ENCODE measurements at places on chromosomes 12 and 14.

DNA sequence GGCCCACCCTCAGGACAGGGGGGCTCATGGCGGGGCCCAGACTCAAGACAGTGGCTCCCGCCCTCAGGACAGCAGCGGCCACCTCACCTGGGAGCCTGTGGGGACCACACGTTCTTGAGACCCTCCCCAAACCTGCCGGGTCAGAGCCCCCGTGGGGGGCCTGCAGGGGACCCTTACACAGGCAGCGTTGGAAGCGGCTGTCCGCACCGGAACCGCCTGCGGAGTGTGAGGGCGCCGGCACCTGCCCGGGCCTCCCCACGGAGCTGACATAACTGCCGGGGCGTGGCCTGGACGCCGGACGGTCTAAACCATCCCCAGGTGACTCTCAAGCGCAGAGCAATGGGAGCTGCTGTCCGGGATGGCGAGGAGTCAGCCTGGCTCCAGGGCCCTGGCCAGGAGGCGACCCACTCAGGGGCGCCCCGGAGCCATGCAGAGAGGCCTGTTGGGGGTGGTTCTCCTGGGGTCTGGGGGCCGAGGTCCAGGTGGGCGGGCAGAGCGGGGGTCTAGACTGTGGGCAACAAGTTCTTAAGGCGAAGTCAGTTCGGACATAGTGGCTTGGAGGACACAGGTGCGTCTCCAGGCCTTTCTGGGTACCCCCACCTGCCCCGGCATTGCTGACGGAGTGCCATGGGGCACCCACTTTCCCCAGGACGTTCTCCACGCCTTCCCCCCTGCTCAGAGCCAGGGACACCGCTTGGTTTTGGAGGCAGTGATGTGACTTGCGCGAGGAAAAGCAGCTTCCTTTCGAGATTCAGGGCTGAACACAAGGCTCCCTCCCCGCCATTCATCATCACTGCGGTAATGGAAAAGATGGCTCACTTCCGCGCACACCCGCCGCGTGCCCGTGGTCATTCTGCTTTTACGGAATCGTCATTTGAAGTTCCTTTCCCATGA lies 23.2 kb downstream of the GALNT9 start:
- no peak for DNase-seq

- no peak for DNase-seq
Observed at GRCh38 chr12:110901401-110901800, 19.0 kb downstream of the MYL2 start.

DNA sequence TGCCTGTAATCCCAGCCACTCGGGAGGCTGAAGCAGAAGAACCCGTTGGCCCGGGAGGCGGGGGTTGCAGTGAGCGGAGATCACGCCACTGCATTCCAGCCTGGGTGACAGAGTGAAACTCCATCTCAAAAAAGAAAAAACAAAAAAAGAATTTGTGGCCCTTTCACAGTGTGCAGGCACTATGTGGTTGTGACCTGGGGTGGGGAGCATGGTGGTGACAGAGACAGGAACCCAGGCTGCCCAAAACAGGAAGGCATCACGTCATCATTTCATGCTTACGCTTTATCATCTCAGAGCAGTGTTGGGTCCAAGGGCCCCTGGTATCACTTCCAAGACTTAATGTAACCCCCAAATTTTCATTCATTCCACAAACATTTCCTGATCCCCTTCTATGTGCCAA lies 175.7 kb upstream of the GSC start:
- DNase-seq, result no peak

DNA sequence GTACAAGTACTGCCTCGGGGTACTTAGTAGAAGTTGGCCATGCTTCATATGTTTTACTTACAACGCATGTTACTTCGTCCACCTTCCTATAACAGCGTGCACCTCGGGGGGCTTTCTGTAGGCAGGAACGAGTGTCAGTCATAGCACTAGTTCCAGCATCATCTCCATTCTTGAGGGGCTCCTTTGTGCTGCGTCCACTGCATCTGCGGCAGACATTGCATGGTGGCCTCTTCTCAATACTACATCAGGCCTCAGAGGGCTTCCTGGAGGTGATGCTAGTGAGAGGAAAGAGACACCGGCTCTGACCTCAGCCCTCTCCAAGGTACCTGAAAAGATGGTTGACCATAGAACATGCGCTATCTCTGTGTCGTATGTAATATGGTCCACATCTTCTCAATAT lies 121.2 kb upstream of the RTL1 start:
- no peak for DNase-seq

GRCh38 chr12:30990316-30990715 lies 63.8 kb downstream of the TSPAN11 start:
- DNase-seq, result peak; percentile 82

GRCh38 chr12:66571361-66571915 lies 107.4 kb downstream of the GRIP1 start:
- no peak for DNase-seq

DNA sequence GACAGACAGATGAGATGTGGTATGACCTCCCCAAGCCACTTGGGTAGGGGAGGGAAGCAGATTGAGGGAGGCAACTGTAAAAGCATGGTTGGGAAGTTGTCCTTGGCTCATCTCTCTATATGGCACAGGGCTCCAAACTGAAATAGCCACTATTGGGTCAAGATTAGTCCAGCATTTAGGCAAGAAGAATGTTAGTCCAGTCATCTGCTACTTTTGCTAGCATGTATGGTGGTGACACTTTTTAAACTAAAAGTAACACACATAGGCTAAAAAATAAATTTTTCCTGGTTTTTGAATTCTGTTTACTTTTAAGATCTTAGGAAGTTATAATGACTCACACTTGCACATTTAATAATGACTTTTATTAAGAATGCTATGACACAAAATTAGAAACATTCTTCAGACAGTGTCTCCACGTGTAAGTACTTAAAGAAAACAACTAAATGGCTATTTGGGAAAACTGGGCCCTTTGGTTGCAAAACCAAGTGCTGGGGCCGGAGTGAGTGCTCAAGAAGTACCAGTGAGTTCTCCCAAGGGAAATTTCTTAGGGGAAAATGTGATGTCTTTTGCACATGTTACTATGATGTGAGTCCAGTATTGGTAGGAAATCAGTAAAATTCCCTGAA lies 179.1 kb upstream of the HIF1A start:
- DNase-seq, result no peak

GRCh38 chr12:87270919-87271318 lies 758.3 kb downstream of the C12orf50 start:
- DNase-seq, result no peak

DNA sequence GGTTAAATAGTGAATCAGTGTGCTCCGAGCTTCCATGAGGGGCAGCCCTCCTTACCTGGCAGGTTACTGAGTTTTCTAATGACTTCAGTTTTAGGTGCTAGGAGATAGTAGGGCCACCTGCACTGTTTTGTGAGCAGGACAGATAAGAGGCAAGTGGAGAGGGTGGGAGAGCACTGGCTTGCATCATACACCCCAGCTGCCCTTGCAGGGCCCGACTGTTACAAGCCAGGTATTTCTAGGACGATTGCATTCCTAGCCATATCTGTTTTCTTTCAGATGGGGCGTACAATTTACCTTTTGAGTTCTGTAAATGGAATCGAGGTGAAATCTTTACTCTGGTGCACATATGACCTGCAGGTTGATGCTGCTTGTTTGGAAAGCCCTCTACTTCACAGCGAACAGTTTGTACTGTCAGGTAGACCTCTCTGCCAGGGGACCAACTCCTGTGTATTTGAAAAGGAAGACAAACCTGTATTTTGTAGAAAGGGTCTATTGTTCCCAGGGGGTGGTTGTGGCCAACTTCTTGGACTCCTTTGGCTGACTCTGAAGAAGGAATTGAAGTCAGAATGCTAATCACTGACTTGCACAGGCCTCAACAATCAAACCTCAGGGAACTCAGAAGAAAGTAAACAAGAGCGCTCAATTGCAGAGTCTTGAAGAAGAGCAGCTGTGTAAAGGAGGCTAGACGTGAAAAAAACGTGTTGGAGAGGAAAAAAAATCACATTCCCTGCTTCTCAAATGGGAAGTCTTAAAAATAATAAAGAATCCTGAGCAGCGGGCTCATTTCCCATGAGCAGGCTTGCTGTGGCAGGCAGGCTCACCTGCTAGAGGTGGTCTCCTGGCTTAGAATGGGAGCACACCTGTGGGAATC lies 57.3 kb downstream of the ETV6 start:
- no peak for DNase-seq

Measured in NCI-H82 (cell line).